Endothelial cell (in vitro differentiated cells): ENCODE measurements at places on chromosomes 7 and 10. TPM values are rescaled to one million over a fixed set of nuclear protein-coding genes. Genes with fewer than 3 reads are reported as not detected.

Gene WEE2
- 0.33 TPM for total RNA-seq

Gene CHRM2
- total RNA-seq = not detected

Gene ERLIN1
- 30.4 TPM for total RNA-seq

Gene OPN4
- total RNA-seq = not detected

DNA sequence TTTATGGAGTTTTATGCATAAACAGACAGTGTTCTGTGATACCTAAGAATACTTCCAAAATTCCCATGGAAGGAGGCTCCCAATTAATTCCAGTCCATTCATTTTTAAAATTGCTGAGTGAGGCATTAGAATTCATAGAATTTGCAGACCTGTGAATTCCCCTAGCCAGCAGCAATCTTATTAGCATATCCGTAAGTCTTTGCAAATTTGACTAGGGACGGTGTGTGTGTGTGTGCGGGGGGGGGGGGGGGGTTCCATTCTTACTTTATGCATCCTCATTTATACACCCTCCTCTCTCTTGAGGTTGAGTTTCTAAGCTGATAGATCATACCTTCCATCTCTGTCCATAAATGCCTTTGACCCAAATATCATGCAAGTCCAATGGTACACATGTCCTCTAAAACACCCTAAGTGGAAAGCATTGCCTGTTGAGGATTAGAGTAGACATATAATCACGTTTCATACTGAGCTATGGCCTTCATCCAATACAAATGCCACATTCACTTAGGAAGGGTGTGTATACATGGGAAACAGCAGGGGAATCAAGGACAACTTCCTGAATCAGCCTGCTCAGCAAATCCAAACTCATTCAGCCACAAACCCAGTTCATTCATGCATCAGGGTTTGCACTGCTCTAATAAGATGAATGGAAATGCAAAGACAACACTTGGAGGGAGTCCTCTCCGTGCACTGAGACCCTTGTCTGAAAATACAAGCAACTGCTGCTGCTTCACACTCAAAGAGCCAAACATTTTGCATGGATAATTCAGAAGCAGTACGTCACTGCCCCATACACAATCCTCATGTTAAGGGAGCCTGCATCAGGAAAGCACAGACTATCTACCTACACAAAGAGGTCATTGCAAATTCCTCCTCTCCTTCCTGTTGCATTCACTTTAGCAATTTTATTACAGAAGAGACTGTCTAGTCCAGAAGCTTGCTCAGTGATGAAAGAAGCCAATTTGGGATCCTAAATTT, 350.8 kb downstream of the KCNMA1 start:
- peaks cover 1% of the 10 kb centered on the region for H3K27me3 ChIP-seq
- no peak for DNase-seq
- no peak overlapping the region for H3K27ac ChIP-seq

GRCh38 chr10:110274072-110274627, 30.6 kb downstream of the SMNDC1 start:
- no peaks in the 10 kb centered on the region for H3K27me3 ChIP-seq
- no peaks in the 10 kb centered on the region for H3K36me3 ChIP-seq
- H3K4me1 ChIP-seq = no peaks in the 10 kb centered on the region

GRCh38 chr10:37865957-37866803, 8.8 kb upstream of the ZNF248 start:
- no peaks in the 10 kb centered on the region for H3K4me1 ChIP-seq
- H3K36me3 ChIP-seq = no peaks in the 10 kb centered on the region
- peaks cover 5% of the 10 kb centered on the region for H3K27me3 ChIP-seq
- no peak for DNase-seq
- no peak overlapping the region for H3K4me3 ChIP-seq

DNA sequence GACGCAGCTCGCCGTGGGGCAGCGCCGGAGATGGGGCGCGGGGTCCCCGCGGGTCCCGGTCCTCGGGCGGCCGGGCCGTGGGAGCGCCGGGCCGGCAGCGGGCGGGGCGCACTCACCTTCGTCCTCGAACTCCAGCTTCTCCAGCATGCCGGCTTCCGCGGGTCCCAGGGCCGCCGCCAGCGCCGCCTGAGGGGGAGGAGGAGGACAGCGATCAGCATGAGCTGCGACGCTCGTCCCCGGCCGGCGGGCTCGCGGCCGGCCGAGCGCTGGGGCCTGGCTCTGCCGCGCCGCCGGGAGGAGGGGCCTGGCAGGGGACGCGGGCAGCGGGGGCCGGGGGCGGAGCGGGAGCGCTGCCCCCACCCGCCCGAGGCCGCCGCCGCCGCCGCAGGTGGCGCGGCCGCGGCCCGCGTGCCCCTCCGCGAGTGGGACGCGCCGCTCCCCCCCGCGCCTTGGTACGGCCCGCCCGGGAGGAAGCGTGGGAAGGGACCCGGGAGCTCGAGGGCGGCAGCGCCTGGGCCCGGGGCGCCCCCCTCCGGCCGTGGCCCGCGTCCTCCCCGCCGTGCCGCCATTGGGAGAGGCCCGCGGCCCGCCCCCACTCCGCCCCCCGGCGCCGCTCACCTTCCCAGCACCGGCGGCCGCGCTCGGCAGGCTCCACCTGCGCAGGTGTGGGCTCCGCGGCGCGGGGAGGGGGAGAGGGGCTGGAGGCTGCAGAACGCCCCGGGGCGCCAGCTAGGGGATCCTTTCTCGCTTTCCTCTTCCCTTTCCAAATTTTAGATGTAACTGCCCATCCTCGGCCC, 112.5 kb upstream of the RHEB start:
- peak overlapping the region; percentile 83 for H3K27ac ChIP-seq
- peak; percentile 84 for DNase-seq
- peaks cover 12% of the 10 kb centered on the region for H3K4me1 ChIP-seq
- H3K36me3 ChIP-seq = peaks cover 7% of the 10 kb centered on the region

DNA sequence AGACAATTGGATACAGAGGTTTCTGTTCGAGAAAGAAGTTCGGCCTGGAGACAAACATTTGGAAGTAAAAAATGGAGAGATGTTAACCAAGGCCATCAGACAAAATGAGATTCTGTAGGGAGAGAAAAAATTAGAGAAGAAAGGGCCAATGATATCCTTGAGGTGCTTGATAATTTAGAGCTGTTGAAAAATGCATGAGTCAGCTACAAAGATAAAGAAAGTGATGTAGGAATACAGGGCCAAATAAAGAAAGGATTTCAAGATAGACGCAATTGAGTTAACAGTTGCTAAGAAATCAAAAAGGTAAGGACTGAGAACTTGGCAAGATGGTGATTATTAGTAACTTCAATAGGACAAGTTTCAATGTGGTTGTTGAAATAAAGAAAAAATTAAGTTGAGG, 384.2 kb upstream of the SEMA3A start:
- H3K36me3 ChIP-seq = no peaks in the 10 kb centered on the region
- H3K27ac ChIP-seq = no peak overlapping the region
- H3K27me3 ChIP-seq = no peaks in the 10 kb centered on the region
- no peak overlapping the region for H3K4me3 ChIP-seq
- H3K4me1 ChIP-seq = no peaks in the 10 kb centered on the region
- no peak for DNase-seq

- no peak overlapping the region for H3K27ac ChIP-seq
- no peak for DNase-seq
- peaks cover 2% of the 10 kb centered on the region for H3K4me1 ChIP-seq
These were observed 116.9 kb upstream of the SVIL start for GRCh38 chr10:29751684-29752083.

GRCh38 chr10:35041502-35041879, 48.6 kb downstream of the CUL2 start:
- peaks cover 2% of the 10 kb centered on the region for H3K27me3 ChIP-seq
- peaks cover 18% of the 10 kb centered on the region for H3K36me3 ChIP-seq
- H3K4me1 ChIP-seq = peaks cover 6% of the 10 kb centered on the region

DNA sequence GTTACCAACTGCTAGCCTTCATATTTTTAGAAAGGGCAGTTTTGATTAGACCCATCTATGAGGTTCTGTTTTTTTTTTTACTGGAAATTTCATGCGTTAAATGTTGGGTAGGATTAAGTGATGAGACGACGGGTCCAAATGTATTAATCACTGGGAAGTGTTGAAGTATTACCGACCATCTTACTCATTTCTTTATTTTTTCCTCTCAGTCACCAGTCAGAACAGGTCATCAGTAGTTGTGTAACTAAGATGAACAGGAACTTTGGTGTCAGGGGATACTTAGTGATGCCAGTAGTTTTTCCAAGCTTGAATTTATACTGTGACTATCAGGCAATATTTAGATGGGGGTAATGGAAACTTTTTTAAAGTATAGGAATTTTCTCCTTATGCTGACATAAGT, 14.2 kb downstream of the TFAM start:
- no peaks in the 10 kb centered on the region for H3K4me1 ChIP-seq
- no peaks in the 10 kb centered on the region for H3K27me3 ChIP-seq
- DNase-seq = no peak
- no peak overlapping the region for H3K27ac ChIP-seq
- H3K36me3 ChIP-seq = no peaks in the 10 kb centered on the region

- no peaks in the 10 kb centered on the region for H3K36me3 ChIP-seq
- DNase-seq = no peak
- H3K27ac ChIP-seq = no peak overlapping the region
- H3K4me3 ChIP-seq = no peak overlapping the region
- peaks cover 3% of the 10 kb centered on the region for H3K27me3 ChIP-seq
These were observed 25.5 kb downstream of the JAZF1 start for GRCh38 chr7:28155019-28155660.

DNA sequence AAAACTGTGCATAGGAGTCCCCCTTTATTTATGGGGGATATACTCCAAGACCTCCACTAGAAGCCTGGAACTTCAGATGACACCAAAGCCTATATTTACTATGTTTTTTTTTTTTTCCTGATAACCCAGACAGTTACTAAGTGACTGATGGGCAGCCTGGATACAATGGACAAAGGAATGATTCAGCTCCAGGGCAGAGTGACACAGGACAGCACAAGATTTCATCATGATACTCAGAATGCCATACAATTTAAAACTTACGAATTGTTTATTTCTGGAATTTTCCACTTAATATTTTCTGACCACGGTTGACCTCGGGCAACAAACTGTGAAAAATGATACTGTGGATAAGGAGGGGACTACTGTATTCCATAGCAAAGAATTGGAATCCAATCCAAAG, 843.6 kb downstream of the PCDH15 start:
- H3K4me1 ChIP-seq = no peaks in the 10 kb centered on the region
- H3K27me3 ChIP-seq = no peaks in the 10 kb centered on the region
- H3K27ac ChIP-seq = no peak overlapping the region
- no peak overlapping the region for H3K4me3 ChIP-seq

DNA sequence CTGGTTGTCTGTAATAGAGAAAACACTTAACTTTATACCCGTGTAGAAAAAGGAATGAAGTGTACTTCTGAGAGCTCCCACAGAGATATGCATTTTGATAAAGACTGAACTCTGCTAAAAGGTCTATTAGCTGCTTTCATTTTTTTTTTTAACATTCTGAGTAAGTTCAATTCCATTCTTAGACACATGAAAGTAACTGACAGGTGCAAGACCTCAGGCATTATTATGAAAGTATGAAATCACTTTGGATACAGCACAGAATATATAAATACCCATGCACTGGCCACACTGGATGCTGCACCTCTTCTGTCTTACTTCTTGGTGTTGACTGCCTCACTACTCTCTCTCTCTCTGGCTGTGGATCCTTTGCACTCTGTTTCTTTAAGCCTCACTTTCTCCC, 46.2 kb downstream of the VWDE start:
- no peaks in the 10 kb centered on the region for H3K4me1 ChIP-seq
- H3K27me3 ChIP-seq = no peaks in the 10 kb centered on the region

DNA sequence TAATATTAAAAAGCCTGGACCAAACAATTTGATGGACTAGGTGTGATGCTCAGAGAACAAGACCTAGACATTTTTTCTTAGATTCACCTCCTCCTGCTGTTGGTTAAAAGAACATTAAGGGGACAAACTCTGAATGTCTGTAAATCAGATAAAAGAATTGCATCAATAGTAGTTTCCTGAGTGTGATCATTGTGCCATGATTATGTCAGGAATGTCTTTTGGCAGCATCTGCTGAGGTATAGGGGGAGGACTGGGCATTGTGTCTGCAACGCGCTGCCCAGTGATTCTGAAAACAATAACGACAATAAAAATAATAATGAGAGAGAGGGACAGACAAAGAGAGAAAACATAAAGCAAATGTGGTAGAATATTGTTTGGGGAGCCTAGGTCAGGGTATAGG, 6.9 kb downstream of the C7orf57 start:
- no peak for DNase-seq
- peaks cover 3% of the 10 kb centered on the region for H3K27me3 ChIP-seq
- H3K27ac ChIP-seq = no peak overlapping the region
- no peaks in the 10 kb centered on the region for H3K36me3 ChIP-seq

GRCh38 chr7:124032369-124033094, at the start of gene TMEM229A:
Gene TMEM229A (minus strand): TSS chr7:124033067. CDS start chr7:124033003, 64 bp downstream.
- peak within 1 kb of the TSS; percentile 42 for H3K27ac ChIP-seq
- peak; percentile 68 for DNase-seq
- H3K4me1 ChIP-seq = peaks cover 6% of the 10 kb centered on the region
- H3K27me3 ChIP-seq = peaks cover 13% of the 10 kb centered on the region

DNA sequence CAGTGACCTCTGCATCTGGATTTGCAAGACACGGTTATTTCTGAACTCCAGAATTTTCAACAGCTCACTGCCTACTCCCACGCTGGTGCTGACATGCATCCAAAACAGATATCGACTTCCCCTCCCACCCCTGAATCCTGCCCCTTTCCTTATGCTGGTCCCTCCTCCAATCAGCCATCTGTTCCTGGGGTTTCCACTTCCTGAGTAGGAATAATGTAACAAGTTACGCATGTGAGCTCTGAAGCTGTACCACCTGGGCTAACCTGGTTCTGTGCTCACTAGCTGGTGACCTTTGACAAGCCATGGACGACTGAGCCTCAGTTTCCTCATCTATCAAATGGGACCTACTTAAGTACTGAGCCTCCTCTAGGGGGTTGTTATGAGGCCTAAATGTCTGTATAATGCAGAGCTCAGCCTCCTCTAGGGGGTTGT, 1.7 kb upstream of the NCAPG2 start:
- peaks cover 16% of the 10 kb centered on the region for H3K4me1 ChIP-seq
- no peak for DNase-seq
- H3K4me3 ChIP-seq = peak overlapping the region; percentile 60

- no peak overlapping the region for H3K27ac ChIP-seq
- H3K27me3 ChIP-seq = peaks cover 7% of the 10 kb centered on the region
- peaks cover 22% of the 10 kb centered on the region for H3K36me3 ChIP-seq
- DNase-seq = no peak
- peaks cover 2% of the 10 kb centered on the region for H3K4me1 ChIP-seq
These were observed 17.5 kb downstream of the NUDT1 start for GRCh38 chr7:2259480-2259879.

GRCh38 chr10:106592396-106592795, 572.1 kb downstream of the SORCS1 start:
- no peak overlapping the region for H3K27ac ChIP-seq
- no peak for DNase-seq
- no peak overlapping the region for H3K4me3 ChIP-seq

- peaks cover 22% of the 10 kb centered on the region for H3K27me3 ChIP-seq
- H3K27ac ChIP-seq = no peak overlapping the region
- peaks cover 66% of the 10 kb centered on the region for H3K4me1 ChIP-seq
- DNase-seq = no peak
- H3K36me3 ChIP-seq = peaks cover 34% of the 10 kb centered on the region
These were observed 3.8 kb downstream of the REPIN1 start for GRCh38 chr7:150372271-150373048.

GRCh38 chr7:130491841-130492522, at the start of gene MEST:
Gene MEST (plus strand): TSS chr7:130492085. CDS start chr7:130492314, 229 bp downstream.
- H3K27ac ChIP-seq = no peak within 1 kb of the TSS
- H3K4me3 ChIP-seq = peak within 1 kb of the TSS; percentile 91
- peaks cover 36% of the 10 kb centered on the region for H3K4me1 ChIP-seq
- peaks cover 14% of the 10 kb centered on the region for H3K36me3 ChIP-seq
- H3K27me3 ChIP-seq = peaks cover 3% of the 10 kb centered on the region
